ENCODE measurements at places on chromosomes 4 and X.

- DNase-seq = no peak
Measured at GRCh38 chr4:138790706-138791340, 224.8 kb upstream of the NOCT start.

GRCh38 chrX:1727531-1728027, 112.7 kb downstream of the ASMT start:
- no peak for DNase-seq

GRCh38 chr4:911871-912490, 20.1 kb downstream of the GAK start:
- no peak for DNase-seq

DNA sequence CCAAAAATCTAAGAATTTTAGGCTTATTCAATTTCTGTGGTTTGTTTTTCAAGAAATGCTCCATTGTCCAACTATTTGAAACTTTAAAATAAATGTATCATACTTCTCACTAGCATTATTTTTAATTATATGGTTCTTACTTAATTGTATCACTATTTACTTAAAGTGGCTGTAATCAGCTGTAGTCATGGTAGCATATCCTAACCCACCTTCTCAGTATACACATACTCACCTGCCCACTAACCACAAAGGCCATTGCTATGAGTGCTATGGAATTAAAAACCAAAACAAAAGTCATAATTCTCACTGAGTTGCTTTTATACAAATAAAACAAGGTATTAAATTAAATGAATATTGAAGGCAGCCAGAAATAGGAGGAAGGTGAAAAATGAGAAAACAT, 5.0 kb downstream of the FBXO8 start:
- no peak for DNase-seq

GRCh38 chrX:108055546-108055945, 10.7 kb downstream of the VSIG1 start:
- no peak for DNase-seq

DNA sequence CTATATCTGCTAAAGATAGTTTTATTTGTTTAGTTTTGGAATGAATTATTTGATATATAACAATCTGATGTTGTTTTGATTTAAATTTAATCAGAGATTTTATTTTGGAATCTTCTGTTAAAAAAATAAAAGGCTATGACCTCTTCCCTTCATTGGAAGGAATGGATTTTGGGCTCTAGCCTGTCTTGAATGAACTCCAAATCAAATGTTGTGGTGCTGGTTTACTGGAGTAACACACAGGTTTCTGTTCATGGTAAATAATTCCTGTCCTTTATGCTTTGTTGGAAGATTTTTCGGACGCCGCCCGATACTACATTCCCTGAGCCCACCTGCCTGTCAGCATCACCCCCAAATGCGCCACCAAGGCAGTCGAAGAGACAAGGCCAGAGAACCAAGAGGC, 291.1 kb downstream of the ARHGAP10 start:
- DNase-seq = no peak

DNA sequence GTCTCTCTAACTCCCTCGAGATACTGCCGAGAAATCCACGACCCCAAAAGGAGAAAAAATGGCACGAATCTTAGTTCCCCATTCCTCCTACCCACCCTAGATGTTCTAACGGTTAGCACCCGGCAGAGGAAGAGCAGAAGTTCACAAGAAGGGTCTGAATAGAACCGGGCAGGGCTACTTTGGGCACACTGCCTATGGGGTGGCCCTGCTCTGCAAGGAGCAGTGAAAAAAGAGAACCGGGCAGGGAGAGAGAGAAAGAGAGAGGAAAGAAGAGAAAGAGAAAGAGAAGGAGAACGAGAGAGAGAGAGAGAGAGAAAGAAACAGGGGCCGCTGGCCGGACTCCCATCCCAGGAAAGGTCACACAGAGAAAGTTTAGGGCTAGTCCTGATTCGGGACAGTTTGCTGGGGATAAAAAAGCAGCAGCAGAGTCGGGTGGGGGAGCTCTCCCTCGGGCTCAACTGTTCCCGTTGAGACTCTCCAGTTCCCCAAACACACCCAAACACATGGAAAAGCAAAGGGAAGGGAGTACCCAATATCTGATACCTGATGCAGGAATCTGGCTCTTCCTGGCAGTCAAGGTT, 468 bp downstream of the GLA start:
- no peak for DNase-seq

- DNase-seq = no peak
Measured at GRCh38 chrX:31092476-31092875, 20.6 kb upstream of the FTHL17 start.

- DNase-seq = no peak
Measured at GRCh38 chrX:68428431-68428830, 4.9 kb downstream of the OPHN1 start.

DNA sequence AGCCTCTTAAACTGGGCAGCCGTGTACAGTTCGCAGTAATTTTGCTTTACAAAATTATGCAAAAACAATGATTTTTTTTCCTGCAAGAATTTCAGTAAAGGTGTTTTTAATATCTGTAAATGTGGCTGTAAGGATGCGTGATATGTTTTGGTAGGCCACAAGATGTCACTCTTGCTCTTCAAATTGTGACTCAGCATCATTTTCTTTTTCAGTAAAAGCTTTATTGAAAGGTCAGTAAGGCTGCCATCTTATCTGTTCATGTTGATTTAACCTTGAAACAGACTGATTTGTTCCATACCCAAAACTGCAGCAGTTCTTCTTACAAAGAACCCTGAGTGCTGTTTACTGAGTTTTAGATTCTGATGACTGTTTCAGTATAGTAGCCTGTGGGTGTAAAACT, 39.9 kb downstream of the TXLNG start:
- DNase-seq = no peak

DNA sequence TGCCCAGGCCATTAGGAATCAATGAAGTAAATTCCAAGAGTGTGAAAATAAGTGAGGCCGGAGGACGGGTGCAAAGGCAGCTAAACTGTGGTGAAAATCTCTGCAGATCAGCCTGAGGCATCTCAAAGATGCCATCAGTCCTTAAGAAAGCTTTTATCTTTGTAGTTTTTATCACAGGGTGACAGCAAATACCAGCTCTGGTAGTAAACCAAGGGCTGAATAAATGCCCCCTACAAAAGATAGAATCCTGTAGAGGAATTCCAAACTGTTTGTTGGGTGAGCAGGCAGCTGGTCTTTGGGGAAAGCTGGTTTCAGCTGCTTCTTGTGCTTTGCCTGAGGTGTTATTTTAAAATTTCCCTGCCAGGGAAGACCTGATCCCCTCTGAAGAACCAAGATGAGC, 21.6 kb upstream of the RBM47 start:
- no peak for DNase-seq
